Putamen (tissue), 1 donor: ENCODE measurements at places on chromosomes 13 and 19.

DNA sequence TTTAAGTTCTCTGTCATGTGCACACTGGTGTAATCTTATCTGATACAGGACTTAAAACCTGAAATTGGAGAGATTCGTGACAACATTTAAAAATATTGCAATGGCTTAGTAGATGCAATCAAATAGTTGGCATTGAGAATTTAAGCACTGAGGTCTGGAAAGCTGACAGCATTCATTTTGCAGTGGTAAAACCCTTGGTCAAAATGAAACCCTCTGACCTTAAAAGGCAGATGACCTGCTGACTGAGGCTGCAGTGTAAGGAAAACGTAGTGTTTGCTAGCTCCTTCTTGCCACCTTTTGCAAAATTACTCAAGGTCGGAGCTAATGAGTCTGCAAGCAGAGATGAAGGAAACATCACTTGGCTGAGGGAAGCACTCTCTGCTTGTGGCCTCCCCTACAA is 150.6 kb downstream of the KCTD12 start:
- no peak for DNase-seq

- no peak for DNase-seq
Measured at GRCh38 chr13:73351730-73352129, 292.9 kb downstream of the KLF5 start.

- DNase-seq: no peak
Measured at GRCh38 chr13:51343475-51343874, 4.0 kb downstream of the SERPINE3 start.

- DNase-seq: no peak
Measured at GRCh38 chr19:41356984-41357739, 3.4 kb upstream of the TGFB1 start.

DNA sequence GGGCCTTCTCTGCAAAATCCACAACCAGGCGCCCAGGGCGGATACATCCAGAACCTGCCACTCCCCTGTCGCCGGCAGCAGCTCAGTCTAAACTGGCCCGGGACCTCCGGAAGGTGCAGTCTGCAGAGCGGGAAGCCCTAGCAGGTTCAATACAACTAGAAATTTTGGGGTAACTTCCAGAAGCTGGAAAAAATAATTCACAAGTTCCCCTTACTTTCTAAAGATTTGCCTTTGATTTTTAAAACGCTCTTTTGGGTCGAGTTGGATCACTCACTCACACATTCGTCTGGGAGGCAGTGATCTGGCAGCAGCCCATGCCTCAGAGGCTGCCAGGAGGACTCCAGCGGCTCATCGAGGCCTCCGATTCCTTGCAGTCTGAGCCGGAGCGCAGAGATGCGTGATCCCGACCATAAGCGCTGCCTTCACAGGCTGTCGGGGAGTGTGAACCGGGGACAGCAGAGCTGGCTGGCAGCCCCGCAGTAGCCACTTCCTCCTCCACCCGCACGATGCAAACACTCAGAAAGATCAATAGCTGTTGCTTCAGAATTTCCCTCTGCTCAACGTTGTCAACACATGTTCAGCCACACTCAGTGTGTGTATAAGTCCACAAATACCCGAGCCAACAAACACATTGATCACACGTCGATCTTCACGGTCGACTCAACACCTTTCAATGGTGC is 35.6 kb upstream of the ZNF507 start:
- DNase-seq: no peak

- DNase-seq: no peak
Measured at GRCh38 chr13:73138276-73138637, 79.5 kb downstream of the KLF5 start.

DNA sequence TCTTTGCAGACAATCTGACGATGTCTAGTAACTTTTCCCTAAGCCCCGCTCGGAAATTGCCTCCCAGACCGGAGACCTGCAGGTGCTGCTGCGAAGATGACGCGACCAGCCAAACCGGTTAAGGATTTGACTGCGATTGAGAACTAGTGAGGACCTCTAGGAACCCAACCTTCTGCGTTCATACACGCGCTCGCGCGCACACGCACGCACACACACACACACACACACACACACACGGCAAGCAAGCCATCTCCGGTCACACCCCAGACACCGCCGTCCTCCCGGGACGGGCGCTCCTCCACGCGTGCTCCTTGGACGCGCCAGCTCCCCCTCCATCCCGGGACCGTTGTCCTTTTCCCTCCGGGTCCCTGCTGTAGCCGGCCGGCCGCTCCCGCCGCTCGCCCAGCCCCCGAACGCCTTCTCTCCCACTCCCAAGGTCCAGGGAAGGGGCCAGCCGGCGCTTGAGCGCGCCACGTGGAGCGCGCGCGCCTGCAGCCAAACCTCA is 1.2 kb downstream of the TBC1D4 start:
- DNase-seq: peak; percentile 34

GRCh38 chr13:75607447-75607846 is 28.7 kb upstream of the LMO7 start:
- no peak for DNase-seq

DNA sequence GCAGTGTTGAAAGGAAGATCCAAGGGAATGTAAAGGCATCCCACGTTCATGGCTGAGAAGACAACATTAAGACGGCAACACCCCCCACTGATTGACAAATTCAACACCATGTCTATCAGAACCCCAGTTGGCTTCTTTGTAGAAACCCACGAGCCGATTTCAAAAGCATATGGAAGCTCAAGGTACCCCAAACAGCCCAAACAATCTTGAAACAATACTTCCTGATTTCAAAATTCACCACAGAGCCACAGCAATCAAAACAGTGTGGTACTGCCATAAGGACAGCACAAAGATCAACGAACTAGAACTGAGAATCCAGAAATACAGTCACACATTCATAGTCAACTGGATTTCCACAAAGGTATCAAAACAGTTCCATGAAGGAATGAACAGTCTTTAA is 6.2 kb downstream of the MIER2 start:
- no peak for DNase-seq

- no peak for DNase-seq
Measured at GRCh38 chr13:97496511-97496910, 62.5 kb downstream of the RAP2A start.

DNA sequence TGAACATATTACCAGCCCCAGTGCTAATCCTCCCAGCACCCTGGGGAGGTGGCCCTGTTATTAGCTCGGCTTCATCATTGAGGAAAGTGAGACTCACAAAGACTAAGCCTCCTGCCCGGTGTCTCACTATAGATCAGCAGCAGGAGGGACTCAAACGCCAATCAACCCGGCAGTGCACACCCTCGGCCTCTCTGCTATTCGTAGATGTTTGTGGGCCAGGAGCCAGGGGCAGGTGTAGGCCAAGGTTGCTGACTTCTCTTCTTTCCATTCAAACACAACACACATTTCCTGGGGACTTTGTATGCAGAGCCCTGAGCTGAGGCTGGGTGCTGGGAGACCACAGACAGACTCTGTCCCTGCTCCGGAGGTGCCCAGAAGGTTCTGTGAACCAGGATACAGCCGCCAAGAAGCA is 9.4 kb upstream of the SBK3 start:
- no peak for DNase-seq

DNA sequence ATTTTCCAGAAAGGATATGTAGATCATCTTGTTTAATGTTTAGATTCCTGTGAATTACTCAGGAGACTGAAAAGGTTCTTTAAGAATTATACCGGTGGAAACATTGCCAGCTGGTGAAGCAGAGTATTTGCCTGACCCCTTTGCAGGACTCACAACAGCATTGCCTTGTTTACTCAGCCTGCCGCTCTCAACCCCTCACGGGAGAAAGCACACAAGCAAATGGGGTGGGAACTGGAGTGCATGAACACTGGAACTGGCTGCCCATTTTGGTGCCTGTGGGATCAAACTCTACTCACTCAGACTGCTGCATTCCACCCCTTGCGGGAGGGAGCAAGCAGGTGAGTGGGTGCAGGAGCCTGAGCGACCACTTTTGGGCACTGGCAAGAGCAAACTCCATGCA is 804.7 kb upstream of the SLITRK1 start:
- DNase-seq: no peak

DNA sequence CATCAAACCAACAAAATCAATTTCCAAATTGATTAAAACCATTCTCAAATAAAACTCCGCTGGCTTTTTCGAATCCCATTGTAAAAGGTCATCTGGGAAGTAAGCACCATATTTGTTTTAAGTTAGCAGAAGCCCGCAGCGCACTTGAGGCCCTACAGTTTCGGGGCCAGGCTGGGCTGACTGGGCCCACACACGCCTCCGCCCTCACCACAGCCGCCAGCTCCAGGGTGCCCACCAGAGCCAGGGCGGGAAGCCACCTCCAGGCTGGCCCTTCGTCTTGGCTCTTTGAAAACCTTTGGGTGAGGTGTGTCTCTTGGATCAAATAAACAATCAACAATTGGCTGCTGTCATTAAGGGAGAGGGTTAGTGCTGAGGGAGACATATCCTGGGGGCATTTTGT is 133.3 kb downstream of the SOX1 start:
- no peak for DNase-seq

DNA sequence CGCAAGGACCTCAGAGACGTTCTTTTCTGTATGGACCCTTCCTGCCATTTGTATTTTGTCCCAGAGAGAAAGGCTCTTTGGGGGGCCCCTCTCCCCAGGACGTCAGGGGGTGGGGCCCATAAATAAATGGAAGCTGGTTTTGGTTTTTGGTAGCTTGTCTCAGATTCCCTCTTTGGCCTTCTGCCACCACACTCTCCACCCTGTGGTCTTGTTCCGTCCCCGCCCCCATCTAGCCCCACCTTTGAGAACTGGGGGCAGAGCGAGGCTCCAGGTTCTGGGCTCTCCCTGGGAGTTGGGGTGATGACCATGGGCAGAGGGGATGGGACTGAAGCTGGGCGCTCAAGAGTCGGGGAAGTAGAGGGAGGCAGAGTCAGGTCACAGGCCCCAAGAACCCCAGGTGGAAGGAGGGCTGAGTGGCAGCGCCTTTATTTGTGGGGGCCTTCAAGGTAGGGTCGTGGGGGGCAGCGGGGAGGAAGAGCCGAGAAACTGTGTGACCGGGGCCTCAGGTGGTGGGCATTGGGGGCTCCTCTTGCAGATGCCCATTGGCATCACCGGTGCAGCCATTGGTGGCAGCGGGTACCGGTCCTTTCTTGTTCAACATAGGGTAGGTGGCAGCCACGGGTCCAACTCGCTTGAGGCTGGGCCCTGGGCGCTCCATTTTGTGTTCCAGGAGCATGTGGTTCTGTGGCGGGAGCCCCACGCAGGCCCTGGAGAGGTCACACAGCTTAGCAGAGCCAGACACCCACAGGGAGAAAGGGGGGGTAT is 3.3 kb downstream of the ISYNA1 start:
- no peak for DNase-seq

DNA sequence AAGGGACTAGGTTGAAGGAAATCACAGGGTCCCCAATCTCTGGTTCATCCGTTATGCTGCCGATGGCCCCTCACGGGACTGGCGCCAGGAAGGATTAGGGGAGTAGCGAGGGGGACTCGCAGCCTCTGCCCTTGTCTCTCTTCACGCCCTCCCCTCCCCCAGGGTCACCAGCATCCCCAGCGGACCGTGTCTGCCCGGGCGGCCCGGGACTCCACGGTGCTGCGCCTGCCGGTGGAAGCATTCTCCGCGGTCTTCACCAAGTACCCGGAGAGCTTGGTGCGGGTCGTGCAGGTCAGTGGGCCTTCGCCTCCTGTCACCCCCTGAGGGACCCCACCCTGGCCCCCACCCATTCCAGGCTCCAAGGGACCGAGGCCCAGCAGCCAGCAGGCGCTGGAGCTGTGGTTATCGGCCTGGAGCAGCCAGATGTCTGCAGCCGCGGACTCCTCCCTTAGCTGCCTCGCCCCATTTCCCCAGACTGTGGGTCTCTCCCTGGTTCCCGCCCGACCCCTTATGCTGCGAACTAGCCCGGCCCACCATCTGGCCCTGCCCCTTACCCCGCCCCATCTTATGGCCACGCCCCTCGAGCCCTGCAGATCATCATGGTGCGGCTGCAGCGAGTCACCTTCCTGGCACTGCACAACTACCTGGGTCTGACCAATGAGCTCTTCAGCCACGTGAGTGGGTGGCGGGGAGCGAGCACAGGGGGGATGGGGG is 5.4 kb downstream of the PNPLA6 start:
- DNase-seq: no peak

- peak; percentile 79 for DNase-seq
Measured at GRCh38 chr19:17135001-17135853, 59.6 kb downstream of the MYO9B start.

DNA sequence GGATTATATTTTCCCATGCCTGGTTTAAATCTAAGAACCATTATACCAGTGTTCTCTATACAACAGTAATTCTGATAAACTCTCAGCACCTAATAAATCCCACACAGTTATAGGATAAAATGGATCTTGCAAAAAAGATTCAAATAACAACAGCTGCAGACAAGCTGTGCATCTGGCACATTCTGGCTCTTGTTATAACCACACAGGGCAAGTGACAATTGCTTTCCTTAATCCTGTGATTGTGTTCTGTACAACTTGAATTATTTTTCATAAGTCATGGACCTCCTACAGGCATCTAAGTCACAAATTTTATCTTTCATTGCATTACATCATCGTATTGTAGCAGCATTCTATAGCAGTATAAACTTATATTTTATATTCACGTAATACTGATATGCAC is 948.3 kb downstream of the SLITRK1 start:
- DNase-seq: no peak

- DNase-seq: no peak
Measured at GRCh38 chr13:99045396-99045795, 67.5 kb upstream of the DOCK9 start.

DNA sequence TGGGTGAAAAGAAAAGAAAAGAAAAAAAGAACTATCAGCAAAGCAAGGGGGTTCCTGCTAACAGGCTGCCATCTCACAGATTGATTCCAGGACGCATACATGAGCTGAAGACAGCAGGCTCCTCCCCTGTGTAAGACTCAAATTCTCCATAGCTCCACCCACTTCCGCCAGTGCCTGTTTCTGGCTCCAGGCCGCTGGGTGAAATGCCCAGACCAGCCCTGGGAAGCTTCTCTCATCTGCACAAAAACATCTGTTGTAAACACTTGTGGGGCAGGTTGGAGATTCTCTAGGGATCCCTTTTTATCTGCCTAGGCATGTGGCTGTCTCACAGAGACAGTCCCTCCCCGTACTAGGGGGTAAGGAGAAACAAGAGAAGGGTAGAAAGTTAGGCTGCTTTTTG is 1054.4 kb upstream of the SPRY2 start:
- DNase-seq: no peak

DNA sequence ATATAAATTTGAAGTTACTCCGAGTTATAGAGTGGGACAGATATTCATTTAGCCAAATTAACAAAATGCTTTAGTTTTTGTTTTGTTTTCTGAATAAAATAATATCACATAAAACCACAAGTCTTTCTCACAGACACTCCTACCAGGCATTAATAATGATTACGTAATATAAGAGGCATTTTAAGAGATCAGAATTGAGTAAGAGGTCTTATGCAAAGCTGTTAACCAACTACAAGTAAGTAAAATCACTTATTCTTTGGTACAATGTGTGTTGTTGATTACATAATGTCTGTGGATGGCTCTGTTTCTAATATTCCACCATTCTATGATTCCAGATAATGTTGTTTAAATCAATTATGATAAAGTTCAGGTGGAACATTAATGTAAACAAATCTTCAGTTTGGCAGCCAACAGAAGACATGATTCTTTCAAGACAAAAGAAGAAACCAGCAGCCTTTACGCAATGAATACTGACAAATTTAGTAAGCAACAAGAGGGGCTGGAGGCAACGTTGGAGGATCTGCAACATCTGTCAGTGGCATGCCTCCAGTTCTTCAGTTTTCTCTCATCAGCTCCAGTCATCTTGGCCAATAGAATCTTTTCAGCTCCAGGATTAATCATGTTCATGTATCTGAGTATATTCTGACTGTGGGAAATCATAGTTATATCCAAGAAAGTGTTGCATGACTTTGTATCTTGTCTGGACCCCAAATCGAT is 403.8 kb downstream of the SLITRK5 start:
- DNase-seq: no peak
